ENCODE measurements at places on chromosomes 7 and 10. TPM values are rescaled to one million over a fixed set of nuclear protein-coding genes. Genes with fewer than 3 reads are reported as not detected.

SPRN gene
- not detected for total RNA-seq

FGL2 gene
- 0.20 TPM for total RNA-seq

ADARB2 gene
- 2.0 TPM for total RNA-seq

PPP1R3C gene
- 0.44 TPM for total RNA-seq

MCU gene
- 22.0 TPM for total RNA-seq

AIFM2 gene
- total RNA-seq: 1.3 TPM

PPP1R3A gene
- not detected for total RNA-seq

CACUL1 gene
- total RNA-seq: 21.4 TPM

ANXA7 gene
- total RNA-seq: 70.6 TPM

CHAT gene
- total RNA-seq: not detected

MYOF gene
- 58.1 TPM for total RNA-seq

MEIG1 gene
- not detected for total RNA-seq

ASCC1 gene
- total RNA-seq: 21.0 TPM

NEUROD6 gene
- not detected for total RNA-seq

FOXI2 gene
- not detected for total RNA-seq

RPEL1 gene
- total RNA-seq: 0.20 TPM

ARID5B gene
- 16.1 TPM for total RNA-seq

SGMS1 gene
- 76.2 TPM for total RNA-seq

CYP26A1 gene
- total RNA-seq: 0.44 TPM

ANK3 gene
- total RNA-seq: under 0.01 TPM

FIS1 gene
- total RNA-seq: 151 TPM

CLRN3 gene
- 0.22 TPM for total RNA-seq

STARD3NL gene
- 107 TPM for total RNA-seq

IGFBP1 gene
- total RNA-seq: 0.20 TPM

VAX1 gene
- not detected for total RNA-seq

NUTM2A gene
- total RNA-seq: 0.20 TPM

R3HCC1L gene
- 7.9 TPM for total RNA-seq

KCP gene
- total RNA-seq: not detected

CLDN15 gene
- total RNA-seq: 1.3 TPM
